Fibroblast of upper back skin (primary cell): ENCODE measurements at places on chromosomes 6 and 20.

GRCh38 chr20:32524829-32525501 lies 60.2 kb downstream of the NOL4L start:
- no peak for DNase-seq

- no peak for DNase-seq
Observed at GRCh38 chr6:38432479-38432878, 207.2 kb downstream of the BTBD9 start.

GRCh38 chr6:151524059-151524458 lies 30.2 kb downstream of the CCDC170 start:
- DNase-seq = no peak

- no peak for DNase-seq
Observed at GRCh38 chr20:8842525-8842924, 226.4 kb upstream of the PLCB4 start.

GRCh38 chr6:46015119-46015968 lies at the start of gene CLIC5:
Gene CLIC5 (minus strand): TSS chr6:46015860. CDS start chr6:46015542, 318 bp downstream.
- no peak for DNase-seq

GRCh38 chr6:41901882-41902519 lies 6.8 kb upstream of the USP49 start:
- no peak for DNase-seq

DNA sequence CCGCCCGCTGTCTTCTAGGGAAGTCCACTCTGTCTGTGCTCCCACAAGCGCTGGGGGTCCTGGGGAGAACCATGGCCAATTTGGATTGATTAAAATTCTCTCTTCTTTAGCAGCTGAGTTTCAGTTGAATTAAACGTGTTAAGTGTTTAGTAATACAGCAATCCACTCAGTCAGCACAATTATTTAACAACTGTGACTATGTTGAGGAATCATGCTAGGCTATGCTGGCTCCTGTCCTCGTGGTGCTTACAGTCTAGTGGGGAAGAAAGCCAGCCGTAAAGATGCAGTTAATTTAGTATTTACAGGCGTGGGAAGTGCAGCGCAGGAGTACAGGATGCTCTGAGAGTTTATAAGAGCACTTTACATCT lies 88.9 kb upstream of the FOXP4 start:
- DNase-seq = no peak

GRCh38 chr20:41165001-41165882 lies 27.9 kb downstream of the PLCG1 start:
- no peak for DNase-seq

DNA sequence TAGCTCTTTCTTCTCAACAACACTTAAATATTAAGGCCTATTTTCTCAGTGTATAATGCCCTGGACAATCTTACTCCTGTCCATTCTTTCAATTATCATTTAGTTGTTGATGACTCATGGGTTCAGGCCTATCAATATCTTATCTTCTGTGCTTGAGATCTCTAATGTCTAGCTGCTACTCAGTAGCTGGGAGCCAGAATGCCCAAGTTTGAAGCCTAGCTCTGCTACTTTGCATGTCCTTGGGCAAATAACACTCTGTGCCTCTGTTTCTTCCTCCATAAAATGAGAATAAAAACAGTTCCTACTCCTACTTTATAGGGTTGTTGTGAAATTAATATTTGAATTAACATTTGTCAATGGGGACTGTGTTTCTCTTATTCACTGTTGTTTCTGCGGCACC lies 69.5 kb downstream of the MAN1A1 start:
- DNase-seq = no peak

DNA sequence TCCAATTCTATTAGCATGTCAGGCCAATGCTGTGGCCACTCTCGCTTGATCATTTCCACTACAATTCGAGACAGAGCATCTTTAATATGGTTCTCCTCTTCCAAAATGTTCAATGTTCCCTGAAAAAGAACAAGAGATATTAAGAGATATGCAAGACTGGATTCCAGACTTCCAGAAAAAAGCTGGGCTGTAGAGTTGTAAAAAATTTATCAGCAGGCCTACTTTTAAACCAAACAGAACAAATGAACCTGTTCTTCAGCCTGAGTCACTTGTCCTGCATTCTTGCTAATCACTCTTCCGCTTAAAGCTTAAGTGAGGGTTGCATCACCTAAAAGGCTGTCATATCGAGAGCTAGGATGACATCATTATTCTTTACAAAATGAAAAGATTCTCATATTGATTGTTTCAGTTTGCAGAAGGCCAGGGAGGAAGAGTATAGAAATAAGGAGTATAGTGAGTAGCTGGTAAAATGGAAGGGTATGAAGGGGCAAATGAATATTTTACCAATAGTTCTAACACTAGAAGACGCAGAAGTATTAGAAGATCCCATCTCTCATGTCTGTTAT lies 4.9 kb downstream of the XPO5 start:
- no peak for DNase-seq

- no peak for DNase-seq
Observed at GRCh38 chr6:8086755-8087306, 15.5 kb downstream of the EEF1E1 start.

DNA sequence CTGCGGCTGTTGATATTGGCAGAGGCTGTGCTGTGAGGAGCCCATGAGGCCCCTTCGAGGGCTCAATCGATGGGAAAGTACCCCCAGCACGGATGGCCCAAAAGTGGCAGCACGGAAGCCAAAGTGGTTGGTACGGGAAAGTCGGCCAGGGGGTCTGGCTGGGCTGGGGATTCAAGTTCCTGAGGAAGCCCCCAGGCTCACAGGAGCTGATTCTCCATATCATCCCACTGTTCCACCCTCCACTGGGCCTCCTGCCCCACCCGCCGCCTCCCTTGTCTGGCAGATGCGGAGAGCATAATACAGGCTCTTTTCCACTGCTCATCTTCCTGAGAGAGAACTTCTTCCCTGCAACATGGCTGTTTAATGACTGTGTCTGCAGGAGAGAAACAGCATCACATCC lies 217.8 kb upstream of the CST7 start:
- no peak for DNase-seq

DNA sequence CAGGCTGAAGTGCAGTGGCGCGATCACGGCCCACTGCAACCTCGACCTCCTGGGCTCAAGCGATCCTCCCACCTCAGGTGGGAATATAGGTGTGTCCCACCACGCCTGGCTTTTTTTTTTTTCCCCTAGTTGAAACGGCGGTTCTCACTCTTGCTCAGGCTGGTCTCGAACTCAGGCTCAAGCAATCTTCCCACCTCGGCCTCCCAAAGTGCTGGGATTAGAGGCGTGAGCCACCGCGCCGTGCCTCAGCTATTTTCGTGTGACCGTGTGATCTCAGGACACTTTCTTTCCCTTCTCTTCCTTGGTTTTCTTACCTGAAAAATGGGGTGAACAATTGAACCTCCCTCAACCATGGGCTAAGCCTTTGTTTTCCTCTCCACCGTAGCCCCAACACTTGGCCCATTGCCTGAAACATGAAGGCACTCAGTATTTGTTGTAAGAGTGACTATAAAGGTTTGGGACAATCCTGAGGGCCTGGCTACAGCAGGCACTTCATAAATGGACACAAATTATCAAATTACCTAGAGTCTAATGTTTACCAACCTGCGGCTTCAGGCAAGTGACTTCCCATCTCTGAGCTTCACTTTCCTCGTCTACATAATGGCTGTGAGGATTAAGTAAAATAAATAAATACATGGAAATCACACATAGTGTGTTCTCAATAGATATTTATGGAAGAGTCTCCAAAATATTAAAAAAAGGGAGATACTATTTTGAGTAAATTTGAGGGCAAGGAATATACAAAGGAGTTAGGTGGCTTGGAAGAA lies 31.4 kb upstream of the ID1 start:
- DNase-seq = no peak

- DNase-seq = no peak
Observed at GRCh38 chr6:78253618-78254017, 600.8 kb downstream of the MEI4 start.

DNA sequence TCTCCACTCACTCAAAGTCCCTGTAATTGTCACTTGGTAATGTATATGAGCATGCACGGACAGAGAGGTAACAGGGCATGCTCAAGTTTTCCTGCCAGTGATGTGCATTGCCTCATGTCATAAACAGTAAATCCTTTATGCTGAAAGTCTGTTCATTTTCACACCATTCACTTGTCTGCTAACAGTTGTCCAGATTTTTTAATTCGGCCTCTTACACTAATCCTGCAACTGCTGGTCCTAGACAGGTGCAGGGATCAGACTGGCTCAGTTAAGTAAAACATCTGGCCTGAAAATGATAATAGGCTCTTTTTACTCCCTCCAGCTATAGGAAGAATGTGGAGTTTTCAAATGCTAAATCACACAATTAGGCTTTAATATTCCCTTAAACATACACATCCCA lies 185.4 kb upstream of the VGLL2 start:
- no peak for DNase-seq

GRCh38 chr6:40631744-40632143 lies 44.6 kb upstream of the LRFN2 start:
- no peak for DNase-seq

GRCh38 chr6:149169761-149170511 lies 147.6 kb upstream of the TAB2 start:
- DNase-seq = no peak

GRCh38 chr6:111662794-111663593 lies 57.3 kb upstream of the TRAF3IP2 start:
- peak; percentile 58 for DNase-seq

DNA sequence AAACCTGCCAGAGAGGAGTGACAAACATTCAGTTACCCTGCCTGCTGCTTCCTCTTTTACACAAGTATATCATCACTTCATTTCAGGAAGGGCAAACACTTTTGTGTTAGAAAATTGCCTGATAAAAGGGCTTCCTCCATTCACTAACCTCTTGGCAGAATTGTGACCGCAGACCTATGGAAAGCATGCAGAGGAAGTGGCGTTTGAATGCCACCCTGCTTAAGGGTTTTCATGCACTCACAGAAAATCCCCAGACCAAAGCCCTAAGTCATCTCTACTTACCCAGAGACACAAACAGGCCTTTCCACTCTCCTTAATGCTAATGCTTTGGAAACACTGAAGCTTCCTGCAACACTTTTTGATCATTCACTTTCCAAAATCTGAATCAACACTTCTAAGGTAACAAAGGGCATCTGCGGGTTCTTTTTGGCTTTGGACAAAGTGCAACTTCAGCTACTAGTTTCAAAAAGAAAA lies 22.1 kb upstream of the RALGAPA2 start:
- DNase-seq = no peak

DNA sequence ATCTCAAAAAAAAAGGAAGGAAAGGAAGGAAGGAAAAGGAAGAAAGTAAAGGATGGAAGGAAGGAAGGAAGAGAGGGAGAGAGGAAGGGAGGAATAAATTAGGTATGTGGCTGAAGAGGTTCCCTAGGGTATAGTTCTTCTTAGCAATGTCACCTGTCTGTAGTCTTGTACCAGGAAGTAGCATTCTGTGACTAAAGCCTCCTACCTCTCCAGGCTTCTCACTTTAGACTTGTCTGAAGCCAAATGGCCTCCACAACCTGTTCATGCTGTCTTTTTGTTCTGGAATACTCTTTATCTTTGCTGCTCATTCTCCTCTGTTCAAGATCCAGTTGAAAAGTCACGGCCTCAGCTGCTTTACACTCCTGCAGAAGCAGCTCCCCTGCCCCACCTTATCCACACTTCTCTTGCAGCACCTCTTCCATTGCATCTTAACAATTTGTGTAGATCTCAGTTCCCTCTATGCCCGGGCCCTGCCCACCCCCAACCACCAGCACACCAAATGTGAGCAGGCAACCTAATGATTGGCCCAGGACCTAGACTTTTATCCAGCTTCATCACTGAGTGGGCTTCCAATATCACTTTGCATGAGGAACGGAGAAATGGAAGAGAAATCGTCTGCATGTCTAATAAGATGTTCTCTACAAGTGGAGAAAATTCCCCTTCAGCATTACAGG lies 19.1 kb downstream of the GCNT2 start:
- no peak for DNase-seq

DNA sequence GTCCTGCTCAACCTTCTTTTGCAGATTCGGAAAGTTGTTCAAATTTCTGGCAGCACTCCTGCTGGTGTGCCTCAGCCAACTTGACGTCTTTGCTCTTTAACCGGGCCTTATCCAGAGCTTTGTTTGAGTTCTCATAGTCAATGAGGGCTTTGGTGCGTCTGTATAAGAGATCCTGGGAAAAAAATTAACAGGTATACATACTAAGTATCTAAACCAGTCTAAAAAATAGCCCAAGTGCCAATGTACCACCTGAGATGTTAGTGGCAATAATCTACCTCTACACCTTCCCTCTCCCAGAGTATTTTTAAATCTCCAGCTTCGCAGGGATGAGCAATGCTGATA lies 21.1 kb downstream of the SNX5 start:
- DNase-seq = no peak

GRCh38 chr20:61736751-61737310 lies 328.9 kb downstream of the TAF4 start:
- no peak for DNase-seq

- DNase-seq = no peak
Observed at GRCh38 chr6:1388630-1389368, 577 bp upstream of the FOXF2 start.

DNA sequence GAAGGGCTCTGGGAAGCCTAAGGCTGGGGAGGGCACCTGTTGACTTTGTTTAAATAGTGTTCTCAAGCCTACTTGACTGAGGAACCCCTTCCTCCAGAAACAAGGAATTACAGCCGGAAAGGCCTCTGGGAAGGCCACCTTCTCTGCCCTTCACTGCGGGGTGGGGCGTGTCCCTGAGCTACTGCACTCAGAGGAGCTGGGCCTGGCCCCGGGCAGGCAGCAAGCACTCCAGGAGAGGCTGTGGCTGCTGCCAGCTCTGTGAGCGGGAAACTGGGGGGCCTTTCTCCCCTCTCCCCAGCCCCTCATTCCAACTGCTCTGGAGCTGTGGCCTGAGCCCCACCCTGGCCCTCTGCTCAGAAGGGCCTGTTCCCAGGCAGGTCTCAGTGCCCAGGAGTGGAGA lies 4.0 kb upstream of the OSBPL2 start:
- DNase-seq = no peak

DNA sequence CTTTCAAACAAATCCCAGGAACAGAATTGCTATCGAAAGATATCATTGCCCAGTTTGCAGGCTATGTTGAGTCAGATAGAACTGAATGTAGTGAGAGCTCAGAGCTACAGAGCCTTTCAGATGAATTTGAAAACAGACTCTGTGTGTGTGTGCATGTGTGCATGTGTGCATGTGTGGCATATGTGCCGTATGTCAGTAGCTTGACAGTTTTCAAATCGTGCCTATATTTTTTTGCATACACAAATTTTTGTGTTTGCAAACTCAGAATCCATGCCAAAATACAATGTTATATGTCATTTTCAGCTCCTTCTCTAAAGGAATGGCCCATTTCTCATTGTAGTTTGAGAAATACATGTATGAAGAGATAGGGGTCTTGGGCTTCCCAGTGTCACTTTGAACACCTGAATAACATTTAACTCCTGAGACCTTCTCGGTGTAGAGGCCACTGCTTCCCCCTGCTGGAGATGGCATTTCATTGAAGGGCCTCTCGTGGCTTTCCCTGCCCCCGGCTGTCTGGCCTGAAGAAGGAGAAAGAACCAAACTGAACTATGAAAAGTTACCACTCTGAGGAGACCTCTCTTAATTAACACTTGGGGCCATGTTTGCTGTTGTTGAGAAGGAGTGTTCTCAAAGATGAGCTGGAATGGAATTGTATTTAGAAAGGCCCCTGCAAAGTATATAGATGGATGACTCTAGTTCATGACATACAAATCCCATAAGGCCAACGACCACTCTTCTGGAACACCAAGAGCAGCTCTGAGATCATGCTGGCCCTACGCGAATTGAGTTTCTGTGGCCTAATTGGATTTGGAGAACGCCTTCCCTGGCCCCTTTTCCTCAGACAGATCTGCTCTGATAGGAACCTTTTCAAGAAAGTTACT lies 58.7 kb downstream of the VAPB start:
- DNase-seq = peak; percentile 52
